Chondrocyte (in vitro differentiated cells): ENCODE measurements at places on chromosomes 11 and 22. TPM values are rescaled to one million over a fixed set of nuclear protein-coding genes. Genes with fewer than 3 reads are reported as not detected.

- H3K4me1 ChIP-seq = peaks cover 21% of the 10 kb centered on the region
- H3K36me3 ChIP-seq = no peaks in the 10 kb centered on the region
- no peak for DNase-seq
- H3K4me3 ChIP-seq = no peak overlapping the region
- no peaks in the 10 kb centered on the region for H3K27me3 ChIP-seq
- H3K27ac ChIP-seq = no peak overlapping the region
Measured at GRCh38 chr11:4044976-4045646, 49.5 kb upstream of the RRM1 start.

GRCh38 chr11:35914816-35915215 is 29.0 kb upstream of the LDLRAD3 start:
- no peak for DNase-seq
- H3K4me3 ChIP-seq = no peak overlapping the region
- H3K4me1 ChIP-seq = peaks cover 10% of the 10 kb centered on the region
- no peak overlapping the region for H3K27ac ChIP-seq

PHLDA2 gene
- 63.9 to 69.0 TPM (median 64.4 TPM) in 3 replicates for total RNA-seq

MUC5AC gene
- not detected in 3 replicates for total RNA-seq

PDGFD gene
- 0.44 to 5.0 TPM (median 0.45 TPM) in 3 replicates for total RNA-seq

RTL10 gene
- total RNA-seq = 15.6 to 24.5 TPM (median 18.2 TPM) in 3 replicates

GRCh38 chr11:86442420-86442819 is 67.7 kb downstream of the CCDC81 start:
- H3K36me3 ChIP-seq = peaks cover 16% of the 10 kb centered on the region
- no peaks in the 10 kb centered on the region for H3K27me3 ChIP-seq
- H3K27ac ChIP-seq = no peak overlapping the region
- DNase-seq = no peak
- peaks cover 40% of the 10 kb centered on the region for H3K4me1 ChIP-seq

DNA sequence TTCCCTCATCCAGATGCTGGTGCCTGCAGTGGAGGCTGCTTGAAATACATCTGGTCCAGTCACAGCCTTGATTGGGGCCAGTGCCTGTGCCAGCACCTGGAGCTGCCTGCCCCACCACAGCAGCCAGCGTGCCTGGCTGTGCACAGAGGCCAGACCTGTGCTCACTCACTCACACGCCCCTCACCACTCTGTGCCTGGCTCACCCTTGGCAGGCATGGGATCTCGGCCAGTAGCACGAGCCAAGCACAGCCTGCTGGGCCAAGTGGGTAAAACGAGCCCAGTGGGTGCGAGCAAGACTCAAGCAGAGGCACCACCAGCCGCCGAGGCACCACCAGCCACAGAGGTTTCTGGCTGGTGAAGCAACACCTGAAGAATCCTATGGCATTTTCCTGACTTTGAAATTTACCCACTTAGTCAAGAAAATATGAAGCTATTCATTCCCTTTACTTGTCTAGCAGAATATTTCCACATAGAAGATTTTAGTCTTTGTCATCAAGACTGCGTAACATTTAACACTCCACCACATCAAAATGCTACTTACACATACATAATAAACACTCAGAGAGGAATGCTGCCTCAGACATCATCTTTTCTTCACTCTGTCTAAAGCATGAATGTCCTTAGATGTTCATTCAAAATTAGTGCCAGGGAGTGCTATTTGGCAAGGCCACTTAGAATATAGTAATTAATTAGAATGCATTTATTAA is 424.3 kb upstream of the FAT3 start:
- no peak overlapping the region for H3K27ac ChIP-seq
- peak; percentile 83 for DNase-seq
- H3K36me3 ChIP-seq = no peaks in the 10 kb centered on the region
- H3K4me1 ChIP-seq = peaks cover 22% of the 10 kb centered on the region
- no peak overlapping the region for H3K4me3 ChIP-seq
- H3K27me3 ChIP-seq = no peaks in the 10 kb centered on the region

- H3K27me3 ChIP-seq = no peaks in the 10 kb centered on the region
- peaks cover 83% of the 10 kb centered on the region for H3K4me1 ChIP-seq
- H3K36me3 ChIP-seq = no peaks in the 10 kb centered on the region
Measured at GRCh38 chr11:11464555-11464954, 111.5 kb upstream of the CSNK2A3 start.

- H3K36me3 ChIP-seq = peaks cover 2% of the 10 kb centered on the region
- no peak for DNase-seq
- peaks cover 4% of the 10 kb centered on the region for H3K27me3 ChIP-seq
- no peaks in the 10 kb centered on the region for H3K4me1 ChIP-seq
- H3K27ac ChIP-seq = no peak overlapping the region
- H3K4me3 ChIP-seq = no peak overlapping the region
Measured at GRCh38 chr11:105168457-105168856, 28.9 kb upstream of the CARD18 start.

PARVG gene
- total RNA-seq = 0.15 to 0.27 TPM in 2 of 3 replicates, not detected in the other

DNA sequence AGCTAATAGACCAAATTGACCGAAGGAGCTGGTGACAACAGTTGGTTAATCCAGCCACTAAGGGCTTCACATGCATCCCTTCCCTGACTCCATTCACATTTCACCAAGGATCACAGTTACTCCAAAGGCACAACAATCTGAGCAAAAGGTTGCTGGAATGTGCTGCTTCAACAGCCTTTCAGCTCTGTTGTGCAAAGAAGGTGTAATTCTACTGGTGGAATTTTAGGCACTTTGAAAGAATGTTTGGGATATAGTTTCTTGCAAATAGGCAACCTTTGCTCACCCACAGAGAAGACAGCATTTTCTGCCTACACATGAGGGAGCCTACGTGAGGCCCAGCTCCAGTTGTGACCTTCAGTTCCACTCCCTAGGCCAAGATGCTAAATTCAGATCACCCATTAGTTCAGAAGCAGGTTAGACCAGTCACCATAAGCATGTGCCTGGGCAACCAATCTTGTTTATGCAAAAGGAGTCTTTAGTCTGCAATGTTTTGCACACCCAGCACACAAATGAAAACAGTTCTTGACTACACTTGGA is 21.6 kb upstream of the FCHSD2 start:
- H3K4me3 ChIP-seq = no peak overlapping the region
- H3K27ac ChIP-seq = no peak overlapping the region
- DNase-seq = no peak

PPP6R2 gene
- total RNA-seq = 46.2 to 53.1 TPM (median 47.1 TPM) in 3 replicates

DNA sequence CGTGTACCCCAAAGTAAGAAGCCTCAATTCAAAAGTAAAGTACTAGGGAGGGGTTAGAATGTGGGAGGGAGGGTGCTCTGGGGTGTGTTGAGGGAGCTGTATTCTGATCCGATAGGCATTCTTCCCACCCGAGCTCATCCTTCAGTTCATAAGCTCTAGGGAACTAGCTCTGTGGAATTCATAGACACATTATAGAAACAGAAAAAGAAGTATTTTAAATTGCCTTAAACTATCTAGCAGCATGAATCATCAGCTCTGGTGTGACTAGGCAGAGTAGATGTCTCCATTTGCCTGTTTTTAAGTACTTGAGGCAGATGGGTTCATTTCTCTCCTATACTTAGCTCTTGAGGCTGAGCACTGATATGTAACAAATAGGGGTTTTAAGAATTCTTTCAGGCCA is 7.3 kb upstream of the SGSM3 start:
- peaks cover 61% of the 10 kb centered on the region for H3K36me3 ChIP-seq
- H3K4me3 ChIP-seq = no peak overlapping the region
- no peaks in the 10 kb centered on the region for H3K27me3 ChIP-seq
- H3K27ac ChIP-seq = peak overlapping the region; percentile 73
- peaks cover 11% of the 10 kb centered on the region for H3K4me1 ChIP-seq

- peaks cover 18% of the 10 kb centered on the region for H3K36me3 ChIP-seq
- no peaks in the 10 kb centered on the region for H3K27me3 ChIP-seq
- H3K27ac ChIP-seq = peak overlapping the region; percentile 76
- no peak overlapping the region for H3K4me3 ChIP-seq
- H3K4me1 ChIP-seq = peaks cover 54% of the 10 kb centered on the region
Measured at GRCh38 chr11:36411202-36411640, 98.9 kb downstream of the TRAF6 start.

- H3K27me3 ChIP-seq = peaks cover 11% of the 10 kb centered on the region
- H3K4me3 ChIP-seq = no peak overlapping the region
- no peak overlapping the region for H3K27ac ChIP-seq
Measured at GRCh38 chr11:64450168-64450560, 91.2 kb downstream of the RPS6KA4 start.

DNA sequence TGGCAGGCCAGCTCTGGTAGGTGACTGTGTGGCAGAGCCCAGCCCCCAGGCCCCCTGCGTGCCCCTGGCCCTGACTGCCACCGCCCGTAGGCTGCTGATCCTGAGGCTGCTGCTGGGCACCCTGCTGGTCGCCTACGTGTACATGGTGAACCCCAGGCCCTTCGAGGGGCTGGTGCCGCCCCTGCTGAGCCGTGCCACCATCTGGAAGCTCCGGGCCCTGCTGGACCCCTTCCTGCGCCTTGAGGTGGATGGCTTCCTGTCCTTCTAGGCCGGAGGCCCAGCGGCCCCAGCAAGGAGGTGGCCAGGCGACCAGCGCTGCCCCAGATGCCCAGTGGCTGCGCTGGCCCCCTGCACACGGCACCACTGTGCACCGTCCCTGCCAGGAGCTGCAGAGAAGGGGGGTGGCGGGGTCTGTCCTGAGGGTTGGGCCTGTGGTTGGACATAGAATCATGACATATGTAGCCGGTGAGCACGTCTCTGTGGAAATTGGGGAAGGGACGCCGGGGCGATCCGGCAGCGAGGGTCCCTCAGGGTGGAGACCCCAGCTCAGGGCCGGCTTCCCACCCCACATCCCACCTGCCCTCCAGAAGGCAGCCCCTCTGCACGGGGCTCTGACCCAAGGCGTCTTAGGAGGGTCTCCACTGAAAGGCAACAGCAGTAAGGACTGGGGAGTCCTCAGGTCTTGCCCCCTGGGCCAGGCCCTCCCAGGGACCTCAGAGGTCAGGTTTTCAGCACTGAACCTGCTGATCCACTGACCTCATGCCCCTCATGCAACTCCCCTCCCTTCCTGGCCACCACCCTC is 185.4 kb downstream of the IGLL1 start:
- H3K27ac ChIP-seq = no peak overlapping the region
- H3K4me1 ChIP-seq = no peaks in the 10 kb centered on the region
- H3K36me3 ChIP-seq = no peaks in the 10 kb centered on the region

GRCh38 chr11:122937983-122938382 is 43.7 kb downstream of the BSX start:
- peaks cover 6% of the 10 kb centered on the region for H3K36me3 ChIP-seq
- no peaks in the 10 kb centered on the region for H3K27me3 ChIP-seq
- DNase-seq = no peak

UBTFL1 gene
- total RNA-seq = not detected in 3 replicates

DNA sequence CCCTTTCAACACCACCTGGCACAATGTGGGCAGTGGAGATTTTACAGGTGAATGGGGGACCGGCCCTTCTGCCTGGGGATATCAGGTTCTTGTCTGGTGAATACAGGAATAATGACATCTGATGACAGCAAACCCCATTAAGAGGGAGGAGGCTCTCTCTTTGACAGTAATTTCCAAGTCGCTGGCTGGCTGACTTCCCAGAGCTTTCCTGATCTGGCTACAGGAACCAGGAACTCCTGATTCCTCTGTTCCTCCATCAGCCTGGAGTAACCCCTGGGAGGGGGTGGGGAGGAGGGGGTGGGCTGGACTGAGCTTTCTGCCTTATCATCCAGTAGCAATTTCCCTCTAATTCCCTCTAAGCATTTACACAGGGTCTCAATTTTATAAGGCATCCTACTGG is 3.7 kb upstream of the MIEF1 start:
- no peak for DNase-seq
- no peaks in the 10 kb centered on the region for H3K27me3 ChIP-seq
- no peak overlapping the region for H3K4me3 ChIP-seq
- peaks cover 1% of the 10 kb centered on the region for H3K36me3 ChIP-seq
- H3K4me1 ChIP-seq = peaks cover 26% of the 10 kb centered on the region

GRCh38 chr11:134423106-134423505 is 11.1 kb upstream of the B3GAT1 start:
- H3K4me1 ChIP-seq = no peaks in the 10 kb centered on the region
- no peak overlapping the region for H3K27ac ChIP-seq
- no peak overlapping the region for H3K4me3 ChIP-seq

GRCh38 chr11:82756765-82757639 is 23.3 kb upstream of the FAM181B start:
- H3K4me3 ChIP-seq = no peak overlapping the region
- H3K4me1 ChIP-seq = peaks cover 13% of the 10 kb centered on the region
- H3K27ac ChIP-seq = no peak overlapping the region

- H3K27ac ChIP-seq = peak overlapping the region; percentile 77
- H3K4me1 ChIP-seq = peaks cover 84% of the 10 kb centered on the region
- peak; percentile 95 for DNase-seq
- H3K36me3 ChIP-seq = no peaks in the 10 kb centered on the region
- H3K27me3 ChIP-seq = no peaks in the 10 kb centered on the region
- H3K4me3 ChIP-seq = peak overlapping the region; percentile 50
Measured at GRCh38 chr22:27100789-27101188, 443.4 kb downstream of the MIAT start.

GRCh38 chr11:131217313-131218310 is 152.8 kb upstream of the NTM start:
- no peaks in the 10 kb centered on the region for H3K4me1 ChIP-seq
- no peaks in the 10 kb centered on the region for H3K36me3 ChIP-seq
- H3K27ac ChIP-seq = no peak overlapping the region
- no peak for DNase-seq
- H3K4me3 ChIP-seq = no peak overlapping the region

GRCh38 chr11:106983991-106984390 is 34.3 kb downstream of the GUCY1A2 start:
- H3K36me3 ChIP-seq = peaks cover 2% of the 10 kb centered on the region
- no peak overlapping the region for H3K27ac ChIP-seq
- no peak for DNase-seq
- peaks cover 22% of the 10 kb centered on the region for H3K4me1 ChIP-seq
- no peak overlapping the region for H3K4me3 ChIP-seq

DNA sequence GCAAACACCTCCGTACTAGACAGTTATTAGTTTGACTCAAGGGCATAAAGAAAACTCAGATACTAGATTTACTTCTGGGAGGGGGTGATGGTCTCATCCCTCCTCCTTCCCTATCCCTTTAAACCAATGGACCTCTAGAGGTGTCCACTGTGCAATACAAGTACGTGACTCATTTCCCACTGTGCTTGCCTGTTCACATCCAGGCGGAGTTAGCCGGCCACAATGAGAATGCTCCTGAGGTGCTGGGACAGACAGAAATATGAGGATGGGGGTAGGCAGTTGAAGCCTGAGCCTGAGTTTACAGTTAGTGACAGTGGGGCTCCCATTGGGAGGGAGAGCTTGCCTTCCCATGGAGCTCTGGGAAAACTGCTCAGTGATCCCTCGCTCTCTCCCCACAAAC is 8.4 kb upstream of the PMM1 start:
- H3K36me3 ChIP-seq = peaks cover 14% of the 10 kb centered on the region
- DNase-seq = no peak
- H3K27ac ChIP-seq = peak overlapping the region; percentile 86
- peaks cover 12% of the 10 kb centered on the region for H3K4me1 ChIP-seq
- H3K27me3 ChIP-seq = no peaks in the 10 kb centered on the region

DNA sequence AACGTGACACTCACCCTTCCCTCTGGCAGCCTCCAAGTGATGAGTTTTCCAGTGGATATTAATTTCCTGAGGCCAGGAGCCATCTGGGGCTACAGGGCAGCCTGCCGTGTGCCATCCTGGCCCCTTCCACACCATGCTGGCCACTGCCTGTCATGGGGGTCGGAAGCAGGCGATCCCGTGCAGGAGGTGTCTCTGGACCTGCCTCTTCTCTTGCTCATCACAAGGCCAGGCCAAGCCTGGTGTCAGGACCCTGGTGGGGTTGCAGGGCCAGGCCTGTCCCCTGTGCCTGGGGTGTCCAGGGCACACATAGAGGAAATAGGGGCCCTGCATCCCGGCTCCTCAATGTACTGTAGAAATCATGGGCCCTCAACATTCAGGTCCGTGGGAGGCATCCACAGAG is 3.6 kb downstream of the KRTAP5-3 start:
- H3K36me3 ChIP-seq = no peaks in the 10 kb centered on the region
- H3K27me3 ChIP-seq = peaks cover 55% of the 10 kb centered on the region
- no peak for DNase-seq
- no peak overlapping the region for H3K4me3 ChIP-seq
- H3K4me1 ChIP-seq = peaks cover 3% of the 10 kb centered on the region
